ENCODE measurements at places on chromosomes 12 and 14. TPM values are rescaled to one million over a fixed set of nuclear protein-coding genes. Genes with fewer than 3 reads are reported as not detected.
A peak's percentile ranks its signal among the peaks of the same experiment; 100 is the strongest.

The CHURC1 gene
- total RNA-seq, result 55.0 TPM

DNA sequence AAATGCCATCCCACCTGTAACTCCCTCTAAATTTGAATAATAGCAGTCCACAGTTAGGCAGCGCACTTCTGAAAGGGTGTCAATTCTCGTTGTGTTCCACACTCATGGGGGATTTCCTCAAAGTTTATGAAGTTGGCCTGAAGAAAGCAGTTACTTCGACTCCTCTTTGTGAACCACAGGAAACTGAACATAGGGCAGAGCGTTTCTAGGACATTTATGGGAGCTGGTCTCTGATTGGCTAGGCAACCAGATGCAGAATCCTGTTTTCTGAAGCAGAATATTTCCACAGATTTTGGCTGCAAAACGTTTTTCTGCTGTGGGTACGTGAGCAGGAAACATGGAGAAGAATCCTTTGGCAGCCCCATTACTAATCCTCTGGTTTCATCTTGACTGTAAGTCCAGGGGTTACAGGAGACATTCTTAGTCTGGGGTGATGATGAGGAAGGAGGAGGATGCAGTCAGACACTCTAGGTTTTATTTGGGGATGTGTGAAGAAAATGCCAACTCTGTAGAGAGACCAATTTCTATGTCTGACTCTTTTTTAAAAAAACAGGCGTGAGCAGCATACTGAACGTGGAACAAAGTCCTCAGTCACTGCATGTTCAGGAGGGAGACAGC, 431.5 kb upstream of the OR4E1 start:
- DNase-seq, result no peak

DNA sequence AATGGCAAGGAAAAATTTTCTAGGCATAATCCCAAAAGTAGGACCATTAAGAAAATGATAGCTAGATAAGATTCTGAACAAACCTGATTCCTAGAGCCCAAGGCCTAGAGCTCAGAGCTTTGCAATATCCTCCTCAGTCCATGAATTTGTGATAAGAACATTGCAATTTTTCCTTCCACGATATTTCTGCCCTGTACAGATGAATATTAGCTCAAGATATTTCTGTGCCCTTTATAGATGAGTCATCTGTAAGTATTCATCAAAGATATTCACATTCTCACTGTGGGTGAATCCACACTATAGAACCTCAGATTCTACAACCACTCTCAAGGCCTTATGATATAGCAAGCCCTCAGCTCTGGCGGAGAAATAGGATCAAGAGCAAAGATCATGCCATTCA, 37.5 kb downstream of the EAPP start:
- DNase-seq, result no peak

DNA sequence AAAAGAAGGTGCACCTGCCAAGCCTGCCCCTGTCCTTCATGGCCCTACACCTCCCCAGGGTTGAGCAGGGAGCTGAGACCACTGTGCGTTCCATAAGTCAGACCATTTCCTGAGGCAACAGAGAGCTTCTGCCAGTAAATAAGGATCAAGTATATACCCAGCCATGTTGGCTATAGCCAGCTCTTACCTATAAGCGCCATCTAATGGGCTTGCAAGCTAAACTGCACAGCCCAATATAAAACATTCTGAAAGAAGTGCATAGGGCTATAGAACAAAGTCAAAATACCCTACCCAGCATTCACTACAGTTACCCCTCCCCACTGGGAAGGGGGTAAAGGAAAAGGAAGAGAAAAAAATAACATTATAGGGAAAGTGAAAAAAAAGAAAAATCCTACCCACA, 59.3 kb upstream of the SCAF11 start:
- no peak for DNase-seq

- peak; percentile 20 for DNase-seq
These were observed 29.4 kb downstream of the TMPO start for GRCh38 chr12:98544751-98545150.

DNA sequence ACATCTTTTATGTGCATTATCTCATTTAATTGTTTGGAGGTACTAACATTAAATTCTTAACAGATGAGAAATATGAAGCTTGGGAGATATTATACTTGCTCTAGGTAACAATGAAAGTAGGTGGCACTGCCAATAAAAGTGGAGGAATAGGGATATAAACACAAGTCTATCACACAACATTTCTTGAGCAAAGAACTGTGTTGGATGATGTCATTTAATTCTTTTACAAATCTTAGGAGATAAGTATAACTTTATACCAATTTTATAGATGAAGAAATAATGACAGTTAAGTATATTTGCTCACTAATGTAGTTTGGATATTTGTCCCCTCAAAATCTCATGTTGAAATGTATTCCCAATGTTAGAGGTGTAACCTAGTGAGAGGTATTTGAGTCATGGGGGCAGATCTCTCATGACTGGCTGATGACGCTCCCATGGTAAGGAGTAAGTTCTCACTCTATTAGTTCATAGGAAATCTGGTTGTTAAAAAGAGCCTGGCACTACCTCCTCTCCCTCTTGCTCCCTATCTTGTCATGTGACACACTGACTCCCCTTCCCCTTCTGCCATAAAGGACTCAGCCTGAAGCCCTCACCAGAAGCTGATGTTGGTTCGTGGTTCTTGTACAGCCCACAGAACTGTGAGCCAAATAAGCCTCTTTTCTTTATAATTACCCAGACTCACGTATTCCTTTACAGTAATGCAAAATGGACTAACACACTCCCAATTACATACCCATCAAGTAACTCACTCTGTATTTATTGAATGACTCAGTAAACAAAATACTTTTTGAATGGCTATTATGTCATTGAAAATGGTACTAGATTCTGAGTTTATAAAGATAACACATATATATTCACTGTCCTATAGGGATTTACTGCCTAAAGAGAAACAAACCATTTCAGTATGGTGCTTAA, 146.8 kb upstream of the KITLG start:
- DNase-seq, result no peak

GRCh38 chr14:87497301-87497700, 495.7 kb downstream of the GALC start:
- DNase-seq, result no peak
